Right atrium auricular region (tissue), 2 donors: ENCODE measurements at places on chromosomes 7 and 10.

DNA sequence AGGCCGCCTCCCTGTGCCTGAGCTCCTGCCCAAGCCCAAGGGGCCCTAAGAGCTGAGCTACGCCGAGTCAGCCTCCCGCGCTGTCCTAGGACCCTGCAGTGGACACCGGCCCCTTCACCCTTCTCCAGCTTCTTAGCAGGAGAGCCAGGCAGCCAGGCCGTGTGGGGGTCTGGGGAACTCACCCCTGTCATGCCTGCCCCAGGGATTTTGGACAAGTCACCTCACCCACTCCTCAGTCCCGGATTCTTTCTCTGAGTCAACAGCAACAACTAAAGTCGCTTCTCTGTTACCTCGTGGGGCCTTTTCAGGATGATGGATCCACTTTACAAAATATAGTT, 79.3 kb downstream of the MKI67 start:
- DNase-seq = no peak
- H3K4me1 ChIP-seq = no peaks in the 10 kb centered on the region
- no peak overlapping the region for H3K4me3 ChIP-seq
- peak overlapping the region; percentile 81 for H3K27ac ChIP-seq

GRCh38 chr7:131532570-131533091, 23.8 kb downstream of the PODXL start:
- DNase-seq = no peak
- no peak overlapping the region for H3K4me3 ChIP-seq
- no peaks in the 10 kb centered on the region for H3K36me3 ChIP-seq

DNA sequence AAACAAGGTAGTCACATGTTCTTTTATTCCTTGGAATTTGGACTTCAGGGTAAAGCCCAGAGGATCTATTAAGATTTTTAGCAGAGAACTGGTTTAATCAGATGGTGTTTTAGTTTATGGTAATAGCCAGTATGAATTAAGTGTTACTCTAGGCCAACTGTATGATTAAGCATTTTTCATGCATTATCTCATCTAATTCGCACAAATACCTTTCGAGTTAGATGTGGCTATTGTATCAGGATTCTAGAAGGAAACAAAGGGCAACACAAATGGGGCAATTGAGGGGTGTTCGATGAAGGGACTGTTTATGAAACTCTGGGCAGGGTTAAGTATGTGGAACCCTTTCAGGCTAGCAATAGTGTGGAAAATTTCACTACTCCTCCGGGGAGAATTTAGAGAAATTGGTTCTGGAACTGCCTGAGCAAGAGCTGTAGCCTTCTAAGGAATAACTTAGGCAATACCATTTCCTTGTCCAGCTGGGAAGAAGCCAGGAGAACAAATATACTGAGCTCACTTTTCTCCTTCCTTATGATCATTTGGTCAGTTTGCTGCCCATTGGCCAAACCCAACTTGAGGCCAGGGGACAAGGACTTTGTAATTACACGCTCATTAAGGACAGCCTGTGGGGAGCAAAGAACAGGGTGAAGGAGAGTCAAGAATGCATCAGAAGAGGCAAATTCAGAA, 319.0 kb upstream of the FZD1 start:
- H3K4me3 ChIP-seq = no peak overlapping the region
- no peak for DNase-seq

GRCh38 chr7:34036051-34036920, 130.9 kb downstream of the BMPER start:
- H3K27ac ChIP-seq = no peak overlapping the region
- DNase-seq = no peak
- H3K36me3 ChIP-seq = no peaks in the 10 kb centered on the region
- no peak overlapping the region for H3K4me3 ChIP-seq

- no peak for DNase-seq
- no peaks in the 10 kb centered on the region for H3K27me3 ChIP-seq
- no peak overlapping the region for H3K27ac ChIP-seq
- H3K4me3 ChIP-seq = no peak overlapping the region
- no peaks in the 10 kb centered on the region for H3K4me1 ChIP-seq
Measured at GRCh38 chr10:24603333-24603732, 120.4 kb downstream of the ARHGAP21 start.

DNA sequence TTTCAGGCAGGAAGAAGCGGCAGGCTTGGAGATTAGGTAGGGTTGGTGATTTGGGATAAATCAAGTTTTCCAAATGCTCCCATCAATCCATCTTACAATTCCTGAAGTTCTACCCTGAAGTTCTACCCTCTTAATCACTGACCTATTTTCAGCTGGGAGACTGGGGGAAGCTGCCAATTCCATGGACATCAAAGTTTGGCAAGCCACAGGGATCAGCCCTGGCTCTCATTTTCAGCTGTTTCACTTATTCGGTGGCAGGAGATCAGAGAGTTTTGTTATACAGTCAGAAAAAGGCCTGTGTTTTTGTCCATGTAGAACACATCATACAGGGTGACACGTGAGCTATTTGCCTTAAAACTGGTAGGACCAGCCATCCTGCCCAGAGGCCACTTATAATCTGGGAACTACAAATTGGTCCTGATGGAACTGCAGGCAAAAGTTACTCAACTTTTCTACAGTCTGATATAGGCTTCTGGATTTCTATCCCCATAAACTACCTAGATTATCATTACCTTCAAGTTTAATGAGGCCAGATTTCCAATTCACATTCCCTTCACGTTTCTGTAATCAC, 112.9 kb upstream of the ZNF746 start:
- peaks cover 15% of the 10 kb centered on the region for H3K4me1 ChIP-seq
- DNase-seq = no peak
- H3K27me3 ChIP-seq = no peaks in the 10 kb centered on the region
- no peak overlapping the region for H3K4me3 ChIP-seq
- H3K27ac ChIP-seq = peak overlapping the region; percentile 19

DNA sequence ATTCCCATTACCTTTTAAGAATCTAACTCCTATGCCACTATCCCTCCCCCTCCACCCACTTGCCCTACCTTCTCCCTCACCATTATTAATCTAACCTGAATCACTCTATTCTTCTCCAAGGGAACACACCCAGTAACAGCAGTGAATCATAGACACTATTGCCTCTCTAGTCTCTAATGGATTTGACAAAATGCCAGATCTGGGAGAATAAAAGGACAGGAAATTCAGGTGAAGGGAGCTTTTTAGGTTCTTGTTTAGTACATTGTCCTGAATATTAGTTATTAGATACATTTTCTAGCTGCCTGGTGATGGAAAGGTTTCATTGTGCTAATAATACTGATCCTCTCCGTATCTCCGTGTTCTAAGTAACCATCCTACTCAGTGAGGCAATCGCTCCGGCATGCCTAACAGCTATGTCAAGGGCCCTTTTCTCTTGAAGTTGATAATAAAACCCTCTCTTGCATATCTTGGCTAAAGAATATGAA, 4.1 kb upstream of the SFR1 start:
- no peaks in the 10 kb centered on the region for H3K36me3 ChIP-seq
- no peaks in the 10 kb centered on the region for H3K27me3 ChIP-seq
- H3K4me3 ChIP-seq = no peak overlapping the region
- DNase-seq = no peak
- peaks cover 6% of the 10 kb centered on the region for H3K4me1 ChIP-seq
